ENCODE measurements at places on chromosomes 16 and 17. TPM values are rescaled to one million over a fixed set of nuclear protein-coding genes. Genes with fewer than 3 reads are reported as not detected.

DNA sequence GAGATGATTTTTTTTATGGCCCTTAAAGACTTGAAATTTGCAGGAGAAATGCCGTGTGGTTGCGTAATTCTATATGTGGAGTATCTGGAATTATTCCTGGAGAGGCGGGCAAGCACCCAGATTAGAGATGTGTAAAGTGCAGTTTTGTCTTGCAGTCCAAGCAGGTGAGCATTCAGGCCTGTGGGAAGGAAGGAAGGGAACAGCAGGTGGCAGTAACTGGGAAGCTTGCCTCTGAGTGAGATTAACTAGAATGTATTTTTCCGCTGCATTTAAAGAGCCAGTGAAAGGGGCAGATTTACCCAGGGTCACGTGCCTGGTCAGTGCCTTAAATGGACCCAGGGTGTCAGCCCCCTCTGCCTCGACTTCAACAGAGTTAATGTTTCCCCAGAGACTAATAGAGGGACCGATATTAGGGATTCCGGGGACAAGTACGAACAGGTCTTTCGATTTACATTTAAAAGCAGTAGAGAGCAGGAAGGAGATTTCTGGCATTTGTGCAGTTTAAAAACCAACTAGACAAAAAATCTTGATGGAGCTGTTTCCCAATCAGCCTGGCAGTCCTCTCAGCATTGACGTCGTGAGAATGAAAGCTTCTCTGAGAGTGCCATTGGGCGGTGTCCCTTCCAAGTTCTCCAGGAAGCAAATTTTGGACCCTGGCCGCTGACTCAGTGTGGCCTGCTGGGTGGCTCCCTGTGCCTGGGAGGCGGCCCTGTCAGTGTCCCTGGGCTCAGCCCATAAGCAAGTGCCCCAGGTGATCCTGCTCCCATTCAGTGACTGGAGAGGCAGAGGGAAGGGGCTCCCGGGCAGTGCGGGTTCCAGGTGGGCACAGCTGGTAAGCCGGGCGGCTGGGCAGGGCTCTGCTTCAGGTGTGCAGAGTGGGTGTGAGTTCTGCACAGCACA is 38.2 kb downstream of the KSR1 start:
- peak; percentile 34 for DNase-seq

DNA sequence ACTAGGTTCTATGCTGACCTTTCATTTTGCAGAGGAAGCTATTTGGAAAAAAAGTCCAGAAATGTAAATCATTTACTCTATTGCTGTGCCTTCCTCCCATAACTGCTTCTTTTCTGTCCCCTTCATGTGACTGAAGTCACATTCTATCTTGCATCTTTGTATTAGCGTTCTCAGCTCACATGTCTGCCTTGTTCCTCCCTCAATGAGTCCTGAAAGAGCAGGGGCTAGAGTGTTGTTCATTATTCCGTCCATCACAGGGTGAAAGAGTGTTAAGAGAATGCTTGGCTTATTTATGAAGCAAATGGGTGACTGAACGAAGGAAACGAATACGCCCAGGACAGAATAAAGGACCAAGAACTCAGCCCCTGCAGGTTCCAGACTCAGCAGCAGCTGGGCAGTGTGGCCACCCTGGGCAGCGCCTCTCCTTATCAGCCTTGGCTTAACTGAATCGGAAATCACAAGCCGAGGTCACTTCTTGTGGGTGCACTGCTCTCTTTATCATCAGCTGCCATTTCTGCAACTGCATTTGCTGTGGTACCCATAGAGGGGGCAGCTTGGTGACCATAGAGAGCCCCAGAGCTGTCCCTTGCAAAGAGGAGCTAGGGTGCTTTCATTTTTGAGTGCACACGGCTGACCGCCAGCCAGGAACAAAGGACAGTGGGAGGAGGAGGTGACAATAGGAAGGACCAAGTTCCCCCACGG is 1.8 kb upstream of the PIK3R6 start:
- no peak for DNase-seq

DNA sequence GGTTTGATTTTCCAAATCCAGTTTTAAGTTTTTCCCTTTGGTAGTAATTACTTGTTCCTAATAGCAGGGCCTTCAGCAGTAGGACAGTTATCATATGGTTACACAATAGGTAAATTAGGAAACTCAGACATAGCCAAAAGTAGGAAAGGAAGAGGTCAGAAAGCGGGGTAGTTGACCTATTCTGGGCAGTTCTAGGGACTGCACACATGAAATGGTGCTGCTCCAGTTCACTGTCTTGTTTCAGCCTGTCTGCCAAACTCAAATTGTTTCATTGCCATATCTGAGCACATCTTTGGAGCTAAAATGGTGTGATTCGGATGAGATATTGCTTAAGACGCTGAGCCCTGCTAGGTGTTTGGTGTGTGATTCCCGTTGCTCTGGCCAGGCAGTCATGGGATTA is 56.7 kb downstream of the TANGO6 start:
- DNase-seq, result no peak

SSTR5 gene
- total RNA-seq, result 1.4 TPM

GRCh38 chr17:55133583-55133982 is 131.2 kb upstream of the HLF start:
- DNase-seq, result no peak

TVP23B gene
- total RNA-seq, result 38.9 TPM

DNA sequence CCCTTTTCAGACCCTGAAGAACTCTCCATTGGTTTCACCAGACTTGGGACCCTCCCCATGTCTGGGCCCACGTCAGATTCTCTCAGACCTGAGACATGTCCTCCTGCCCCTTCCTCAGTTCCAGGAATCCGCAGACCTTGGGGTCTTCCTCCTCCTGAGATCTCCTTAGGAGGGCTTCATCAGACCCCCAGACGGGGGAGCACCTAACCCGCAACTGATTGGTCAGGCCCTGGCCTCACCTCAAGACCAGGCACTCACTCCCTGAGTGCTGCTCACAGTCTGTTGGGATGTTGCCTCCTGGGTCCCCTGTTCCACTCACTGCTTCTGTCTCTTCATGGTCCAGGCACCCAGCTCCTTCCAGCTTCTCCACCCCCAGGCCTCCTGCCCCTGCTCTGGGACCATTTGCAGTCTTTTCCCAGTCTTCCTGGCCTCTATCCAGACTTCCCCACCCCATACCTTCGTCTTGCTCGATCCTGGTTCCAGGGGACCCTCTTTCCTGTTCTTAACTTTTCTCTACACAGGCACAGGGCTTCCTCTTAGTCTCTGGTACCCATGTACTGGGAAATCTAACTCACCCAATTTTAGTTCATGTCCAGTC is 1.2 kb downstream of the GID4 start:
- DNase-seq, result no peak

CRHR1 gene
- total RNA-seq, result not detected

NGFR gene
- 2.7 TPM for total RNA-seq

GRCh38 chr16:59690216-59690615 is 956.1 kb upstream of the GOT2 start:
- DNase-seq, result no peak

GRCh38 chr16:56953006-56953405 is 8.7 kb upstream of the CETP start:
- no peak for DNase-seq

ARHGDIA gene
- 248 TPM for total RNA-seq

DNA sequence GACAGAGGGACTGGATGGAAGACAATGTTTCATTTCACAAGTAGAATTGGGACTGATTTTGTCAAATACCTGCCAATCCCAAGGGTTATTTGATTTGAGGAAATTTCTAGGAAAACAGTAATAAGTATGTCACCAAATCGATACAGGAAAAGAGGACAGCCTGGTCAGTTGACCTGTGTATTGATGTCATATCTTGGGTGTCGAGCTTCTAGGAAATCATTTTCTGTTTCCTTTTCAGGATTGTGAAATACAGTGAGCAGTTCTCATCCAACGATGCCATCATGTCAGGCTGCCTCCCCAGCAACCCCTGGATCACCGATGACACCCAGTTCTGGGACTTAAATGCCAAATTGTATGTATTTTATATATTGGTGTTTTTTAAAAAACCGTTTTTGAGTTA is 56.1 kb downstream of the RGS9 start:
- DNase-seq, result no peak

- no peak for DNase-seq
Observed at GRCh38 chr16:3587547-3588110, 10.4 kb upstream of the NLRC3 start.

DNA sequence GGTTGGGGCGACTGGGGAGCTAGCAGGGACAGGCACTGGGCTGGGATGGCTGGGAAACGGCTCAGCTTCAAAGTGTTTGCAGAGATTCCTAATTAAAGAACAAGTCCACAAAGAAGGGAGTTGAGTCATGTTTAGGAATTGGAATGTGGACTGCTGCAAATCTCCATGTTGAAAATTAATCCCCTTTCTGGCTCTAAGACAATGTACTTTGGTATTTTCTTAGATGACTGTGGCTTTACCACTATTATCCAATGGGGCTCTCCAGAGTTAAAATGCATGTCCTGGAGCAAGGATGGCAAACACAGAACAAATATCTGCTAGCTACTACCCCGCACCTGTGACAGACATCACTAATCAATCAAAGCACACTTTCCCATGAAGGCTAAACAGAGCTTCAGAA is 22.2 kb upstream of the WSCD1 start:
- no peak for DNase-seq

TMEM107 gene
- 24.6 TPM for total RNA-seq

GRCh38 chr17:81035521-81036196 is 708 bp downstream of the BAIAP2 start:
- no peak for DNase-seq

DNA sequence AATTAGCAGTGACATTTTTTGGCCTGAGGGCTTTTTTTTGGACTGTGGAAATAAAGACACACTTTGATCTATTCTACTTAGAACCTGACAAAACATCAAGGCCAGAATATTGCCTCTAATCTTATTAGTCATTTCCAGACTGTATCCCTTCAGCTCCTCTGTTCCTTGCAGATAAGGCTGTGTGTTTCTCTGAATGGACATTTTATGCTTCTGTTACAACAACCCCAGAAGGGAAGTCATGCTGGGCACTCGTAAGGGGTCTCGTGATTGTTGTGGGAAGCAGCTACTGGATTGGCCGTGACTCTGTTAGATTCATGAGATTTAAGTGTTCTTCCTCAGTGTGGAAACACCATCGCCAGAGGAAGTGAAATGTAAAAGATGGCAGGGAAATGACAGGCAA is 31.6 kb upstream of the HS3ST2 start:
- no peak for DNase-seq

HAP1 gene
- total RNA-seq, result 13.7 TPM

DNA sequence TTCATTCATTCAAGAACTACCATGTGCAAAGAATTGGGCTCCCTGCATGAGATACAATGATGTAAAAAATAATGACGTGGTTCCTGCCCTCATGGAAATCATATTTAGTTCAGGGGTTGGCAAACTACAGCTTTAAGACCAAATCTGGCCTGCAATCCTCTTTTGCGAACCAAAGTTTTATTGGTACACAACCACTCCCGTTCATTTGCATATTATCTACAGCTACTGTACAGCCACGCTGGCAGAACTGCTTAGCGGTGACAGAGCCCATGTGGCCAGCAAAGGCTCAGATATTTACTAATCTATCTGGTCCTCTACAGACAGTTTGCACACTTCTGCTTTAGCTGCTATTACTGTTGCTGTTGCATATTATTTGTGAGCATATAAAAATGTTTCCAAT is 167.7 kb downstream of the XYLT1 start:
- DNase-seq, result no peak

GRCh38 chr17:78219396-78220150 is 5.5 kb downstream of the BIRC5 start:
- DNase-seq, result no peak

CDH11 gene
- 6.0 TPM for total RNA-seq

KRTAP4-4 gene
- total RNA-seq, result not detected

GRCh38 chr16:85461814-85462713 is 151.1 kb upstream of the GSE1 start:
- DNase-seq, result no peak

DNA sequence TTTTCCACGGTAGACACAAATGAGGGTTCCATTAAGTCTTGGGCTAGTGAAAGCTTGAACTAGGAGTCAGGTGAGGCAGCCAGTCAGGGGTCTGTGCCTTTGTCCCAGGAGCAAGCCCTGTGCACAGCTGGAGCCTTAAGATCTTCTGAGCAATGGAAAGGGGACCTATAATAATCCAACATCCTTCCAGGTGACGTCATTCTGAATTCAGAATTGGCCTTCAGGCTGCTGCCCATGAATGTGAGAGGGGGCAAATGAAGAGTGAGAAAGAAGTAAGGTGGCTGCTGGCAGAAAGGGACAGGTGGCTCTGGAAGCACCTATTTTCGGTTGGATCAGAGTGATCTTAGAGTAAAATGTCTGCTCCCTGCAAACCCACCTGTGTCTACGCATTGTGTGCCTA is 488.1 kb upstream of the CDH5 start:
- DNase-seq, result no peak

All from progenitor cell of endocrine pancreas (in vitro differentiated cells).